ENCODE measurements at places on chromosomes 6 and 20.

- DNase-seq, result peak; percentile 27
These were observed 970 bp downstream of the BLTP3A start for GRCh38 chr6:34792605-34793500.

DNA sequence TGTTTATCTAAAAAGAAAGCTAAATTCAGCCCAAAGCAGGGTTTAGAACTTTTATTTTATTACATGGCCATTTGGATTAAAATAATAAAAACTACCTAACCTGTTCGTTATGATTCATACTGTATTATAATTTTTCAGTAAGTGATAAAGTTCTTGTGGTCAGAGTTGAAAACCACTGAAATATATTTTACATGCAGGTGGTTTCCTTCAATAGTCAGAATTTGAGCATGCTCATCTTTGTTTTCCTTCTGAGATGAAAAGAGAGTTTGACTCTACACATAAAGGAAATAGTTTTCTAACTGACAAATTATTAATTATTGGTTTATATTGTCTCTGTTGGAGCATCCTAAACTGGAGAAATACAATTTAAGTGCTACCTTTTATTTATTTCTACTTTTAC, 114.0 kb upstream of the FKBP1C start:
- DNase-seq, result no peak

DNA sequence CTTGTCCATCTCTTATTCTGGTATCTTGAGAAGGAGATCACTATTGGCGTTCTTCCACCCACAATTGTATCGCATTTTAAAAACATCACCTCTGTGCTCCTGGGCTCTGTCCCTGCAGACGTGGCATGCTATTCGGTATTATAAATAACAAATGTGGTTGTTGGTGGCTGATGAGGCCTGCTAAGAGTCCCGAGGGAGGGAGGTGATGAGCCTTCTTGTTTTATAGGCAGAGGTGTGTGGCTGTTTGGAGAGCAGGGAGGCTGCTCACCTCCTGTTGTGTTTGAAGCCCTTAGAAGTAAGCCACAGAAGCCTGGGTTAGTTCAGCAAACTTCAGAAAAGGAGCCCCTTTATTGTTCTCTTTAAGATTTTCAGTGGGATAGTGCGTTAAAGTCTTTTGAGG, 15.6 kb downstream of the MANBAL start:
- no peak for DNase-seq

DNA sequence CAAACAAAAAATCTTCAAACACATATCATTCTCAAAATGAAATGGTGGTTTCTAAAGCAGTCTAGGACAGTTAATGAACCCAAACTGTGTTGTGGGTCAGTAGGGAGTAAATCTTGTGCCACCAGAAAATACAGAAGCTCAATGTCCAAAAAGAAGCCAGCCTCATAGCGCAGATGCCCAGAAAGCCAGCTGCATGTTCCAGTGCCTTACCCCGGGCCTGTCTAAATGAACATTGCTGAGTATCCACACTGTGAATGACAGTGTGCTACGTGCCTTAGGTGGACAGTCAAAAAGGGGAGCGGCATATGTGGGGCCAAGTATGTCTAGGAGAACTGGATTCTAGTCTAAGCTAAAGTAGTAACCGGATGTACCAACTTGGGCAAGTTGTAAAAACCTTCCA, 10.9 kb downstream of the FYN start:
- DNase-seq, result no peak

DNA sequence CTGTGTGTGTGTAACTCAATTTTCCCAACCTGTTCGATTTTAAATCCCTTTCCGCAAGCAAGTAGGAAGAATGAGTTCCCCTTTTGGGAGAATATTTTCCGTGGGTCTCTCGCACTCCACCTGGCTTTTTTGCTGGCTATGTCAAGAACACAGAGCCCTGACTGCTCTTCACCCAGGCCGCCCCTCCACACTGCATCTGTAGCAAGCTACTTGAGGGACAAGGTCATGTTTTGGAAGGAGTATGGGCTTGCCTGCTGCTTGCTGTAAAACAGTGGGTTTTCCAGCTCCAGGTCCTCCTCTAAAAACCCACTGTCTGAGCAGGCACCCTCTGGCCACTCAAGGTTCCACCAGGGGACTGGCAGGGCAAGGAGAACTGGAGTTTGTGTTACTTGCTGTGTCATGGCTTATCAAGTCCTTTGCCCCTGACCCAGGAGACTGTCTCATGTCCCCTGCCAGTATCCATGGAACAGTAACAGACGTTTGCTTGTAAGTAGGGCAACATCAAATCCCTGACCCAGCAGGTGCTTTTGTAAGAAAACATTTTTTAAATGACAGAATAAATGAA, 35.5 kb upstream of the SYNJ2 start:
- no peak for DNase-seq

DNA sequence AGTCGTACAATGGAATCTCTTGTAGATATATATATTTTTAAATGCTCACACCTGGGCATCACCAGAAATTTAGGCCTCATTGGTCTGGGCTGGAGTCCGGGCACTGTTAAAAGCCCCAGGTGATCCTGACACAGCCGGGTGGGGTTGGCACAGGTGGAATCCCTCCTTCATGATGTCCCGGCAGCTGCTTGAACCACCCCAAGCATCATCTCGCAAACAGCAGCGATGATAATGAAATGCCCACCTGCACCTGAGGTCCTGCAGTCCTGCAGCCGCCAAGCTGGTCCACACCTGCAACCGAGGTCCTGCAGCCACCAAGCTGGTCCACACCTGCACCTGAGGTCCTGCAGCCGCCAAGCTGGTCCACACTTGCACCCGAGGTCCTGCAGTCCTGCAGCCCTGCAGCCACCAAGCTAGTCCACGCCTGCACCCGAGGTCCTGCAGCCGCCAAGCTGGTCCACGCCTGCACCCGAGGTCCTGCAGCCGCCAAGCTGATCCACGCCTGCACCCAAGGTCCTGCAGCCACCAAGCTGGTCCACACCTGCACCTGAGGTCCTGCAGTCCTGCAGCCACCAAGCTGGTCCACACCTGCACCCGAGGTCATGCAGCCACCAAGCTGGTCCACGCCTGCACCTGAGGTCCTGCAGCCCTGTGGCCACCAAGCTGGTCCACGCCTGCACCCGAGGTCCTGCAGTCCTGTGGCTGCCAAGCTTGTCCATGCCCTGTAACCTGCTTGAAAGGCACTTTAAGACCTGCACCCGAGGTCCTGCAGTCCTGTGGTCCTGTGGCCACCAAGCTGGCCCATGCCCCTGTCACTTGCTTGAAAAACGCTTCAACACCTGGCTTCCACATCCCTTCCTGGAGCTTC, 261.2 kb downstream of the DLL1 start:
- DNase-seq, result no peak
